ENCODE measurements at places on chromosomes 5 and 9.

DNA sequence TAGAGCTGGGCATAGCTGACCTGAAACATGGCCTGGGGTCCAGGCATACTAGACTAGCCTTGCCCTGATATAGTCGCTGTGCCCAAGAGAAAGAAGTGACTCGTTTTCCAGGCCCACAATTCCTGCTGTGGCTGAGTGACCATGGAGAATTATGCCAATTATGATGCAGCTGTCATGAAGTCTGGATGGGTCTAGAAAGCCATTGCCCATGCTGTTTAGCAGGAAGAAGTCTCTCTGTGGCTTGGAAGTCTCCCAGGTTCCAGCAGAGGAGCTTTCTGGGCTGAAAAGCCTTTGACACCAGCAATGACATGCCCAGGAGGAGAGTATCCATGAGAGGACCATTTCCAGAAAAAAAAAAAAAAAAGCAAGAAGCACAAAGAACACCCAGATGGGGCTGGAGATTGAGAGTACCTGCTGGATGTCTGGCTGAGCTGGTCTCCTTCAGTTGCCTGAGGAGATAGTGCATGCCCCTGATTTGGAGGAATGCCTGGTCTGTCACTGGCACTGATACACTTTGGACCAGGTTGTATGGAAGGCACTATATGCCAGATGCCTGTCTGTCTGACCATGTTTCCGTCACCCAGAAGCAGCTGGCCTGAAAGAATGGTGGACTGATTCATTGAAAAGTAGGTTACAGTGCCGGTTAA is 128.0 kb upstream of the EPB41L4A start:
- DNase-seq = no peak

GRCh38 chr9:116966199-116966598 is 279.1 kb downstream of the TRIM32 start:
- DNase-seq = no peak

DNA sequence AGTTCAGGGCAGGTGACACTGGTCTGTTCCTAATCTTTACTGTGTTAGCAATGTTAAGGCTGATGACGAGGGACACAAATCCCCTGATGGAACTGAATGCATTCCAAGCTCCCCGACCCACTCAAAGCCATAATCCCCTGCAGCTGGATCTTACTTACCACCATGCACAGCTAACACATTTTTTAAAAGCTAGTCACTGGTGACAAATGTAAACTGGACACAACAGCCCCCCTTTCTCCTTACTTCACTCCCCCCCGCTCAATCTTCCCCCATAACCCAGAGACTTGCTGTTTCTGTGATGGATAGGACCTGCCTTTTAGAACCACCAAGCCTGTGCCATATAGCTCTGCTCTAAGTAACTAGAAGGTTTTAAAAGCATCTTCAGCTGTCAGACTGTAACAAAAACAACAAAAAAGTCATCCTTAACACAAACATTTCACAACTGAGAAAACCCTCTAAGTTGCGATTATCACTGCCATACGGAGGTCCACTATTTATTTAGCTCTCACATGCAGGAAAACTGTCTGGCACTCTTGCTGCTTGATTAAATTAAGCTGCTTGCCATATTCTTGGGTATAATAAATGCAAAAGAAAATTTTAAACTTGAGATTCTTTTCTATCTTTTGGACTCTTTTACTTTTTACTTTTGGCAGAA is 44.4 kb downstream of the BNC2 start:
- no peak for DNase-seq

GRCh38 chr9:127890053-127890452 is 9.3 kb downstream of the ST6GALNAC6 start:
- DNase-seq = no peak

GRCh38 chr5:143674469-143674786 is 137.5 kb upstream of the HMHB1 start:
- no peak for DNase-seq

DNA sequence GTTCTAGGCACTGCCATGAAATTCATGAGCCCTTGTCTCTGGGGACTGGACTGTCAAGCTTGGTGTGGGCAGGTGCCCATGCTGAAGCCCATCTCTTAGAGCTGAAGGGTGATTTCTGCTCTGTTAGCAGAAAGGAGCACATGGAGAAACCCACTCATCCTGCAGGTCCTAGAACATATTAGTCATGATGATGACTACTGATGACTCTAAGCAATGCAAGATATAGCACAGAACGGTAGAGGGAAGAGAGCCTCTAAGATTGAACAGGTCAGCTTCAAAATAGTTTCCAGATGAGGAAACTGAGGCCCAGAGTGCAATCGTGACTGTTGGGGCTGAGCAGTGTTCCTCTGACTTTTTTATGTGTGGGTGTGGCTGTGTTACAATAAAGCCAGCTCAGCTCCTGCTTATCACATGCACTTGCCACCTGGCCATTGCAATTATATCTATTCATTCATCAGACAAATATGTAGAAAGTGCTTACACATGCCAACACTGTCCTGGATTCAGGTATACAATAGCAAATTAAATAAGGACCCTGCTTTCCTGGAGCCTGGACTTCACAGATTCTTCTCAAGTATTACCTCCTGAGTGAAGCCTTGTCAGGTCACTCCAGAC is 140.2 kb upstream of the BRINP1 start:
- DNase-seq = no peak

DNA sequence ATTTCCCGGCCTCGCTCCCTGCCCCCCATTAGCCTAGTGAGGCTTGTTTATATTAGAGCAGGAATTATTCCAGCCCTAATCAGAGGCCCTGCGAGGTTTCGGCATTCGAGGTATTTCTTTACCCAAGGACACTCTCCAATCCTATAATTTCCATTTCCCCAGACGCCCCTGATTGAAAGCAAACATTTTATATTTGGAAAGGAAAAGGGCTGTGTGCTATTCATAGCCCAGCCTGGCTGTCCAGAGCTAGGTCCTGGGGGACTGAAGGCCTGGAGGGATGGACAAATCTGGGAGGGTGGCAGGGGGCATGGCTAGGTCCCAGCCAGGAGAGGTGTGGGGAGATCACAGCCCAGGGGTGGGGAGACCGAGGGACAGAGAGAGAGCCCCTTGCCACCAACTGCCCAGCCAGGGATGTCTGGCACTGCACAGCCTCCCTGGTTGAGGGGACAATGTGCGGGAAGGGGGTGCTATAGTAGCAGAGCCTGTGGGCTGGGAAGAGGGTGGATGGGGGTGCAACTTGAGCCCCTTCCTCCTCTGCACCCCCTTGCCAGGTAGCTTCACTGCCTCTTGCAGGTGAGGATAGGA is 125.1 kb downstream of the BARX1 start:
- no peak for DNase-seq

- DNase-seq = no peak
These were observed 330.5 kb upstream of the IRX4 start for GRCh38 chr5:2213121-2213730.

GRCh38 chr5:139501381-139501780 is 18.8 kb upstream of the STING1 start:
- DNase-seq = no peak

- DNase-seq = no peak
These were observed 67.1 kb downstream of the SIL1 start for GRCh38 chr5:139131062-139131461.

GRCh38 chr5:9467199-9468059 is 78.4 kb downstream of the SEMA5A start:
- DNase-seq = no peak

GRCh38 chr9:94925751-94926430 is 199.4 kb downstream of the AOPEP start:
- no peak for DNase-seq

DNA sequence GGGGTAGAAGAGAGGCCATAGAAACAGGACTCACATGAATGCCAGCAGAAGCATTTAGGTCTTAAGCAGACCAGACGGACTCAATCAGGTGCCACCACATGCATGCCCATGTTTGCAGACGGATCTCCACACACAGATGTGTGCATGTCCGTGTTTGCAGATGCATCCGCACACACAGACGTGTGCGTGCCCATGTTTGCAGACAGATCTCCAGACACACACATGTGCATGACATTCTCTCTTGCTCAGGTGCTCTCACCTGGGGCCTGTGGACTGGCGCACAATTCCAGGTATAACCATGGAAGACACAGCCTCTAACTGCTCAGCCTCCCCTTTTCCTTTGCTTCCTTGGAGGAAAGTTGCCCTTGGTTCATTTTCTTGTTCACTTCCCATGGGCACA is 148.3 kb downstream of the CACNA1B start:
- DNase-seq = no peak

DNA sequence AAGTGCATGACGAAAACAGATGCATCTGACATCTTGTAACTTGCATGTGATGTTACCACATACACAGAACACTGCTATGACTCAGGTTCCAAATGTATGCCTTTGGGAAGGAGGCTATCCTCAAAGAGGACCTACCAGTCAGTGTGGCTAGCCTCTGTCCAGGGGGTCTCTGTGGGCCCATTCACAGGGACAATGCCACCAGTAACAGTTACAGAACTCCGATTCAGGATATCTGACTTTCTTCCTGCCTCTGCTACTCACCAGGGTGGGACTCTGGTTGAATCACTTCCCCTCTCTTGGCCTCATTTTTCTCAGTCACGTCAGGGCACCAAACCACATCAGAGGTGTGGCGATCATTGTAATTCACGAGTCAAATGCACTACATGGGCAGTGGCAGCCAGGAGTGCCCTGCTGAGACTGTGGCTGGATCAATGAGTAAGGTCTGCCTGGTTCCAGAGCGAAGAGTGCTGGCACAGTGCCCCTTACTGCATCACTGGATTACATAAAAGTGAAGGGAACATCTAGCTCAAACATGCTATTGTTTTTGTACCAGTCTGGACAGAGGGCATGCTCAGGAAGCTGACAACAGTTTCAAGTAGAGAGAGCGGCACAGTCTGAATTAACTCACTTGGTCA is 13.2 kb downstream of the ATOX1 start:
- DNase-seq = peak; percentile 84

DNA sequence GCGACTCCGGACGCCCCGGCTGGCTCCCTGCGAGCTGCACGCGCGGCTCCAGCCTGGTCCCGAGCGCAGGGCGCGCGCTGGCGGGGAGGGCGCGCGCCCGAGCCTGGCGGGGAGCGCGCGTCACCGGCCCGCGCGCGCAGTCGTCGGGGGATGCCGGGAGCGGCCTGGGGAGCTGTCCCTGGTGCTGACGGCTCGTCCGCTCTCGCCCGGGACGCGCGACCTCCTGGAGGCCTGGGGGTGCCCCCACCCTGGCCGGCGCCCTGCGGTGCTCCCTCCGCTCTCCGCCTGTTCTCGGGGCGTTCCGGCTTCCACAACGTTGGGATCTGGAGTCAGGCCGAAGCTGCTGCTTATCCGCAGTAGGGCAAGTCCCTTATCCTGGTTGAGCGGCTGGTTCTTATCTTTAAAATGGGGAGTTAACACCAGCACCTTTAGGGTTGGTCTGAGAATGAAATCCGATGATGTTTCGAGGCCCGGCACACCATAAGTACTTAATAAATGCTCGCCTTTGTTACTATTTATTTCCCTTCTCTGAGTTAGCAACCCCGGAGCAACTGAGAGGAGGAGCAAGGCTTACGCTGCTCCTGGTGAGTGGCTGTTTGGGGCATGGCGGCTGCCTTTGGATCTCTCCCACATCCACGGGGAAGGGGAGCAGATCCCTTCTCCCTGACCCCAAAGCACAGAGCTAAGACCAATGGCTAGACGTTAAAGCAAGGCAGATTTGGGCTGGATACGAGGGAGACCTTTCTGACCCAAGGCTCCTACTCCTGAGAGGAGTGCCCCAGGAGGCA is at the start of gene FAM163B:
Gene FAM163B (minus strand): TSS at position 79 of the 788 bp plus-strand sequence. CDS start 29,166 bp downstream, outside the sequence.
- DNase-seq = no peak

DNA sequence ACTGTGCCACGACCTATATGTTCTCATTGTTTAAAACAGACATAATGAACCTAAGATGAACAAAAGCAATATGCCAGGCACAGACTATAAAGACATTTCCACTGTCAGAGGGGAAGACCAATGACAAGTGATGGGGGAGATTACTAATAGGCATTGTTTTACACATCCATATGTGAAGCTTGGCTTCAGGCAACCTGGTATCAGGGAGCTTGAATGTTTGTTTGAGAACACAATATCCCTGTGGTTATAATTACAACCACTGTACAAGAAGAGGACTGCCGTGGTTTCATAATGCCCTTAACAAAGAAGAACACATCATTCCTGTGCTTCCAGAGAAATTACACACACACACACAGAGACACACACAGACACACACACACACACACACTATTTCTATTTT is 385.7 kb downstream of the BNC2 start:
- no peak for DNase-seq

DNA sequence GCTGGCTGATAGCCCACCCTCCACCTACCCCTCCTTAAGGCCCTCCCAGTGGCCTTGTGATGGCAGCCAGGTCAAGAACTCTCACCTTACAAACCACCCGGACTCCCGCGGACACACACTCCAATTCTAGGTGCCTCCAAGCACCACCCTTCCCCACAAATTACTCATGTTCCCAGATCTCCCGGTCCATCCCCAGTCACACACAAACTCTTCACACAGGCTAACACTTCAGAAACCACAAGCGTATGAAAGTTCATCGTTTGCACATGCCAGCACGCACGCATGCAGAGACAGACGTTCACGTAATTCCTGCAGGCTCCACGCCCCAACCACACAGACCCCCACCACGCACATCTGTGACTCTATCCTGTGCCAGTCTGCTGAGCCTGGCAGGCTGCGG is 18.0 kb downstream of the NR5A1 start:
- no peak for DNase-seq

GRCh38 chr9:93577078-93577974 is 942 bp downstream of the PHF2 start:
- peak; percentile 34 for DNase-seq

DNA sequence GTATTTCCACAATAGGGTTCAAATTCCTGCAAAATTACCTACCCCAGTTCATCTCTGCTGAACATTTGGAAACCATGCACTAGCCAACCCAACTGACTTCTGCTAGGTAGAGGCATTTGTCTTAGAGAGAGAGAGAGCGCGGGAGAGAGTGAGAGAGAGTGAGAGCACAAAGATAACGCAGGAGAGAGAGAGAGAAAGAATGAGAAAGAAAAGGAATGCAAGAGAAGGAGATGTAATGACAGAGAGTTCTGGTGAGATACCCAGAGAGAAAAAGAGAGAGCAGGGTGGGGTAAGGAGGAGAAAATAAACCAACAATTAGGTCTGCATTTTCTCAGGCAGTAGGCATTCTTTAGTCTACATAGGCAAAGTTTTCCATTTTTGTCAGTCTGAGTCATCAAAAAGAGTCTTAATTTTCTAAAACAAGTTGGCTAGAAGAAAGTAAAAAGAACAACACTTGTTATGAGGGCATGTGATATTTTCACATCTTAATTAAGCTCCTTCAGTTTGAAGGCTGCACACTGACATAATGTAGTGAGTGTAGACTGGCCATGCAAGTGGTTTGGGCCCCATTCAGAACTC is 98.2 kb downstream of the MAP1B start:
- DNase-seq = no peak

DNA sequence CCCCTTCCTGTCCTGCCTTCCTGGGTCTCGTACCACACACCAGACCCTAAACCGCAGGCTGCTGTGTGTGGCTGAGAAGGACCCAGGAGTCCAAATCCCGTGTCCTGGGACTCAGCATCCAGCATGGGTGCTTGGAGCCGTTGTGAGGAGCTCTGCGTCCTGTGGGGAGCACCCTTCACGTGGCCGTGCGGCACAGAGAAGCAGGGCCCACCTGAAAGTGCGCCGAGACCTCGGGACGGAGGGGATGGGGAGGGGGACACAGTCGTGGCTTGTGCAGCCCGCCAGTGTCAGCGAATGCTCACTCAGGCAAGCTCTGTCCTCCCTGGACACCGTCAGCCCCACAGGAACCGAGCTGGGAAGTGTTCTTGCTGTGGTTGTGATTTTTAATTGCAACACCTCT is 244.6 kb downstream of the CACNA1B start:
- no peak for DNase-seq
